ENCODE measurements at places on chromosomes 4 and X.

DNA sequence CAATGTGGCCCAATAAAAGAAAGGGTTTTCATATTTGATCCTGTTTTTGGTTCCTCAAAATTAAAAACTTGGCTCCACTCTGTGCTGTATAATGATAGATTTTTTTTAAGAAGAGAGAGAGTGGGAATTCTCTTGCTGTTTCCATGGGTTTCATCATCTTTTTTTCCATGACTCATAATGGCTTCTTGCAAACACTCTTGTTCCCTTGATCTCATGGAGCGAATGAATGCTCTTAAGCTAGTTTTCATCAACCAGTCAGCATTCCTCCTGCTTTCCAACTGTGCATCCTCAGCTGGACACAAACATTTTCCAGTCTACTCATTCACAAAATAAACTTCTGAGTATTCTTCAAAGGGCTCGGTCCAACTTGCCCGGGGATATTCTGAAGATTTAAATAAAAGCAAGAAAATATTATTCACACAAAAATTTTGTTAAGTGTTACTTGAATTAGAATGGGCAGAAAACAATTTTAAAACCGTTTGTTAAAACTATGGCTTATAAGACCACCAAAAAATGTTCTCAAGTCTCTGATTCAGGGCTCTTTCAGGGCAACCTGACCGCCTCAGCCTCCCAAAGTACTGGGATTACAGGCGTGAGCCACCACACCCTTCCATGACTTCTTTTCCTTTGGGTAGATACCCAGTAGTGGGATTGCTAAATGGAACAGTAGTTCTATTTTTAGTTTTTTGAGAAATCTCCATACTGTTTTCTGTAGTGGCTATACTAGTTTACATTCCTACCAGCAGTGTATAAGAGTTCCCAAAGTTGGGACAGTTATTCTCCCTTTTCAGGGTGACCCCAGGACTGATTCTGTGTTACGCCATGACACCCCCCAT lies 64.7 kb downstream of the TMEM156 start:
- no peak for DNase-seq

- DNase-seq, result no peak
Observed at GRCh38 chr4:137090951-137091350, 441.3 kb downstream of the PCDH18 start.

GRCh38 chr4:38532908-38533499 lies 131.0 kb upstream of the KLF3 start:
- DNase-seq, result no peak

- DNase-seq, result peak; percentile 42
Observed at GRCh38 chr4:87974856-87975462, 555 bp upstream of the SPP1 start.

DNA sequence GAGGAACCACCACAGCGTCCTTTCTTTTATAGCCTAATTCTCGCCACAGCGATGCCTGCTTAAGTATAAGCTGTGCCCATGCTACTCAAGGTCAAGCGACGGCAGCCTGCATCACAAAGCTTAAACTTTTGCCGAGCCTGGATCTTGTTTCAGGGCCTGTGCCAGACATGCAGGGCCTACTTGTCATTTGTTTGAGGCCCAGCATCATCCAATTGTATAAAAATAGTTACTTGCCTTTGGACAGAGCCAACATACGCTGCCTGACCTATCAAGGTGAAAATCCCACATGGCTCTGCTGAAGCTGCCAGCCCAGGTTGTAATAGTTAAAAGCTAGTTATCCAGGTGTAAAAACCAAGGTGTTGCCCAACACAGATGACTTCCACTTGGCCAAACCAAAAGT lies 107.1 kb downstream of the TMEM131L start:
- no peak for DNase-seq

GRCh38 chrX:1516596-1517104 lies 20.3 kb downstream of the P2RY8 start:
- no peak for DNase-seq

All from COR-L47 (cell line).